Fibroblast of skin of left quadriceps (primary cell): ENCODE measurements at places on chromosomes 16 and 17.

DNA sequence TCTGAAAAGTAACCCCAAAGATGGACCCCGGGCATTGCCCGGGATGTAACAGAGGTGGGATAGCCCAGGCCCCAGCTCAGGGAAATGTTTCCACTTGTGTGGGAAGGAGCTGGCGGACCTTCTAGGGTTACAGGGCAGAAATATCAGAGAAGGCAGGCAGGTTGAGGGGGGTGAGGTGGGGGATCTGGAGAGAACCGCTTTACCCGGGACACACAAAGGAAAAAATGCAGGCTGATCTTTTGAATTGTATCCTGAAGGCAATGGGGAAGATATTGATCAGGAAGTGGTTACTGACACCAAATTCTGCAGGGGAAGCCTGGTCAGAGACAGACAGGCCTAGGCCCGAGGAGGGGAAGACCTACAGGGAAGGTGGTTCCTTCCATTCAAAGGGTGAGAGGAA, 3.5 kb downstream of the SLC47A1 start:
- no peak for DNase-seq

- no peak for DNase-seq
These were observed 49.5 kb upstream of the MEAK7 start for GRCh38 chr16:84553873-84554399.

- DNase-seq, result no peak
These were observed 89.4 kb downstream of the CFDP1 start for GRCh38 chr16:75343941-75344340.

DNA sequence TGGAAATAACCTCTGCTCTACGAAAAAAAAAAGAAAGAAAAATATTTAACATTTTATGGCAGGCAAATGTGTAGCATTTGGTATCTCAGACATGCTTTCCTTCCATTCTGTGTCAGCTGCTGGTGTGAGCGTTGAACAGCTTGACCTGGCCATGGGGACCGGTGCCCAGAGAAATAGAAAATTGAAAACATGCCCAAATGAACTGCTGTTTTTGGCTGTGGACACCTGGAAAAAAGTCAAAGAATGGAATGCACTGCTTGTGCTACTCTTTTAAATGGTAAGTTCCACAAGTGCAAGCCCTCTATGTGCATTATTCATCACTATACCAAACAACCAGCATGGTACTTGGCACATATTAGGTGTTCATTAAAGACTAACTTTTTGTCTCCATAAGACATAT, 127.2 kb downstream of the CDH8 start:
- DNase-seq, result no peak

DNA sequence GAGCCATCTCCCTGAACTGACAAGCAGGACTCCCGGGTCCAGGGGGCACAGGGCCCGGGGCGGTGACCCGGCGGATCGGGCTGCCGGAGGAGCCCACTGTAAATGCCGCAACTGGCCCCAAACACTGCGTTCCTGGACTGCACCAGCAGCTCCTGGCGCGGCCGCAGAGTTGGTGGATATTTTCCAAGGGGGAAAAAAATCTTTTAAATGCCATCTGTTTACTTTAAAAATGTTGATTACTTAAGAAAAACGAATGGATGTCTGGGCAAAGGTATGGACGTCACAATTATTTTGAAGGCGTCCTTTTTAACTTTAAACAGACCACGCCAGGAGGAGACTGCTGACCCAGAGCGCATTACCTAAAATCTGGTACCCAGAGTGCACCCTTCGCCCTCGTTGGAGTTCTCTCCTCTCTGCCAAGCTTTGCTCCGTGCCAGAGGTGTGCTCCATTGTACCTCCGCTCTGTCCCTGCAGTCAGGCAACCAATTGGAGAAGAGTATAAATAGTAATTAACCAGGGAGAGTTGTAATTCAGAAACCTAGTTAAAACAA, 3.4 kb downstream of the HS3ST3B1 start:
- DNase-seq, result no peak

DNA sequence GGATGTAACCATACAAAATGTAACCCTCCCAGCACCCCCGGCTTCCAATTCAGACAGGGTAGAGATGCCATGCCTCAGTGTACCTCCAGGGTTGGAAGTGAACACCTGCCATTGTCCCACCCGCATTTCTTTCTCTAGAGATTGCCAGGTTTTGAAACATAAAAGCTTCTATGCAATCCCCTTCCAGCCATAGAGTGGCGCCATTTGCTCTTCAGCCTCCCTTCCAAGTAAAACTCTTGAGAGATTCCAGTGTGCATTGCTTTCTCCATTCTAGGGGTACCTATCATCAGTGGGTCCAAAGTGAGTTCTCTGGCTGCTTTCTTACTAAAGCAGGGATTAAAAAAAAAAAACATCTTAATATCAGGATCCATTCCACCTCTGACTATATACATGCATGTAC, 133.1 kb upstream of the RPL38 start:
- no peak for DNase-seq

- DNase-seq, result no peak
These were observed 31.2 kb downstream of the NXN start for GRCh38 chr17:948284-948852.

DNA sequence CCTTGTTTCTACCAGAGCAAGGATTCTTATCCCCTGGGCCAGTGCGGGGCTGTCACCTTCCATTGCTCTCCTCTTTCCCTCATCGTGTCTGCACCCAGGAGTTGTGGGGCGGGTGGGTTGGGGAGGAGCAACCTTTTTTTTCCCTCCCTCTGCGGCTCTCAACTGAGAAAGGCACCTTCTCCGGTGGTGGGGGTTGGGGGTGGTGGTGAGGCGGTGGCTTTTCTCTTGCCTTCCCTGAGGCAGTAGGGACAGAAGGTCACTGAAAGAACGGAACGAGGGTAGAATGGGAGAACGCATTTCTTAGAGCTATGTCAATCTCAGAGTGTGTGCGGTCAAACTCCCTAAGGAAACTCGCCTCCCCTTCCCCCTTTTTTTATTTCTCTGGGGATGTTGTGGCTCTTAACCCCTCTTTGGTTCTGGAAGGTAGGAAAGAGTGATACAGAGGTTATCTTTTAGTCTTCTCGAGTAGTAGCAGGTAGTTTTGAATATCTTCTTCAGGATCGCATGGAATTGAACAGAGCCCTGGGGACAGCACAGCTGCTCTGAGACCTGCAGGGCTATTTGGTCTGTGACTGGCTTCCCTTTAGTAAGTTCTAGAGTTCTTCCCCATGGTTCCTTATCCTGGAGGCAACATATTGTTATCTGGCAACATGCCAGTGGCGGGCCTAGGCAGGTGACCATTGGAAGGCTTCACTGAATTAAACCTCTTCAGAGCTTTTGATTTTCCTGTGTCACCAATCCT, 994 bp downstream of the CLTC start:
- DNase-seq, result no peak

- no peak for DNase-seq
These were observed 150.1 kb downstream of the IRF8 start for GRCh38 chr16:86048882-86049585.

DNA sequence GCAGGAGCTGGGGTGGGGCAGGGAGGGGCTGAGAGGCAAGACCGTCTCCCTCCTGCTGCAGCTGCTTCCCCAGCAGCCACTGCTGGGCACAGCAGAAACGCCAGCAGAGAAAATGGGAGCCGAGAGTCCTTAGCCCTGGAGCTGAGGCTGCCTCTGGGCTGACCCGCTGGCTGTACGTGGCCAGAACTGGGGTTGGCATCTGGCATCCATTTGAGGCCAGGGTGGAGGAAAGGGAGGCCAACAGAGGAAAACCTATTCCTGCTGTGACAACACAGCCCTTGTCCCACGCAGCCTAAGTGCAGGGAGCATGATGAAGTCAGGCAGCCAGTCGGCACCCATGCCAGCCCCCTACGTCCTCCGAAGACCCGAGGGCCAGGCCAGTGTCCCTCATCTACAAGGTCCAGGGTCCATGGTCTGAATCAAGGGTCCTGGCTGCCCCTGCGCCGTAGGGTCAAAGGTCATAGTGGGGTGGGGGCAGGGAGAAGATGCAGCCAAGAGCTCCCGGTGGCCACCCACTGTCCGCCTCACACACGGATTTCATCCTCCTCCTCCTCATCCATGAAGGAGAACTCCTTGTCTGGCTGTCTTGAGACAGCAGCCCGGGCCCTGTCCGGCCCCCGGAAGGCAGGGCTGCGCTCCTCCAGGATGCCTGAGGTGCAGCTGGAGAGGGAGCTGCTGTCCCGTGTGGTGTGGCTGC, 23.4 kb upstream of the CPSF4L start:
- no peak for DNase-seq

DNA sequence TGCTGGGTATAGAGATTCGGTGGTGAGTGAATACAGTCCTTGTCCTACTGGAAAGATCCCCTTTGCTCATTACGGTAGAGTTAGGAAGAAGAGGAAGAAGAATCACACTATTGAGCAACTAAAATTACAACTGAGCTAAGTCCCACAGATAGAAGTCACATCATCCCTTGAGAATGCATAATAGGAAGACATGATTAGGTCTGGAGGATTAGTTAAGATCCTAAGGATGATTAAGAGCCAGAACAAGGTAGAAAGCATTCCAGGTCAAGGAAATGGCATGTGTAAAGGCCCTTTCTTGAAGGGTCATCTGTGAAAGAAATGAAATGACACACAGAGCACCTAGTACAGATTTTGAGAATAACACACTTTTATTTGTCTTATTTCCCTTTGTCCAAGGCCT, 503.5 kb downstream of the HAPSTR1 start:
- no peak for DNase-seq

GRCh38 chr17:17929655-17930380, 42.4 kb downstream of the TOM1L2 start:
- no peak for DNase-seq

GRCh38 chr16:24174504-24174903, 81.6 kb upstream of the CACNG3 start:
- DNase-seq, result no peak

DNA sequence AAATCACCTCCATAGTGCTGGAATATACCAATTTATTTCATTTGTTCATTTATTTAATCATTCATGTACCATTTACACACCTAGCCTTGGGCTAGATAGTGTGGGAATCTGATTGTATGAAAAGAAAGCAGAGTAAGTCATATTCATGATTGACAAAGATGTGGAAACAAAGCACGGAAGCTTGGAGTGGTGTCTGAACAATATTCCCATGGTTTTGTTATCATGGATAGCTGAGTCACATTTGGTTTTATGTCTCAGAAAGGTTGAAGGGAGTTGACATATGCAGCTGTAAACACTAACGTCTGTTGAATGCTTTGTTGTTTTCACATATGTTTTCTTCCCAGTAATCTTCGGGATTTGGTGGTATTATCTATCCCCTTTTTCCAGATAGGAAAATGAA, 76.6 kb downstream of the MAP2K4 start:
- DNase-seq, result no peak

DNA sequence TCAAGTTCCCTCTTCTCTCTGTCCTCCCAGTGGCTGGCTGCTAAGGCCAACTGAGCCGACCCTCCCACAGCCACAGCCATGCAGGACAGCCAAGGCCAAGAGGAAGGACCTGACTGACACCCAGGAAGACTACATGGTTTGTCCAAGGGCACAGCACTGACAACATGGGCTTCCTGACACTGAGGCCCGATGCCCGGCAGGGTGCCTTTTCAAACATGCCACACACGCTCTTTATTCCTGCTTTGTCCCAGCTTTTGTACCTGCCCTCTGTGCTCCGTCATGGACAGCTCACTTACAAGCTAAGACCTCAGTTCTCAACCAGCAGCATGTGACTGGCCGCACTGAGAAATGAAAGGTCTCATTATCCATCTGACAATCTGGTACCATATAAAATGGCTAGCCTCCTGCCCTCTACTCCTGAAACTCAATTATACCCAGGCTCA, 45.8 kb downstream of the TEX2 start:
- DNase-seq, result no peak

DNA sequence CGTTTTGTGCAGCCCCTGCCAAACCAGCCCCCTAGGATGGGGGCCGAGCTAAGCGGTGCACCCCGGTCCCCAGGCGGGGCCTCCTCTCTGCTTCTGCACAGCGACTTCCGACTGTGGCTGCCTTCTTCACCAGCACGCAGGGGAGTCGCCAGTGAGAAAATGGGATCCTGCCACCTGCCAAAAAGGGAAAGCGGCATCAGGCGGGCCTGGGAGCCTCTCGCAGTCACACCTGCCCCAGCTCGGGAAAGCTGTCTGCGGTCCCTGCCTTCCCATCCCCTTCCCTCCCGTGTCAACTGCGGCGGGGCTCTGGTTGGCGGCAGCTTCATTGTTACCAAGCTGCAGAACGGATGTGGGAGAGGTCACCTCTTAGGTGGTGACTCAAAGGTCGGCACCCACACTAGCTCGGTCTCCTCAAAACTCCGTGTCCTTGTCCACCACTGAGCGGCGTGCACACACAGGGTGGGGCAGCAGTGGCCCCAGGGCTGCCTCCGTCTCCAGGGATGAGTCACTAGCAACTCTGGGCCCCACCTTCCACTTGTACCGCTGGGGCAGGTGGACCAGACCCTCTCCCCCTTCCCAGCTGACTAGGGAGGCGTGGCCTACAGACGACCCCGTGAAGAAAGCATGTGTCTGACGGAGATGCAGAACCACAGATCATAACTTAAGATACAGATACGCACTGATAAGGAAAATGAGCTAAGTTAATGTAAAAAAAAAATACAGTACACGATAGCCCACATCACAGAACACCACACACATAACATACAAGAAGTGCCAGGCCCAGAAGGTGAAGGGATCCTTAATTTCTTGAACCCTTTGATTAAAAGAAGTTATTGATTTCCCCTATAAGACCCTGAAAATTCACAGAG, 1.5 kb upstream of the PCYT2 start:
- no peak for DNase-seq

- no peak for DNase-seq
These were observed 610 bp downstream of the VPS4A start for GRCh38 chr16:69311533-69312387.

DNA sequence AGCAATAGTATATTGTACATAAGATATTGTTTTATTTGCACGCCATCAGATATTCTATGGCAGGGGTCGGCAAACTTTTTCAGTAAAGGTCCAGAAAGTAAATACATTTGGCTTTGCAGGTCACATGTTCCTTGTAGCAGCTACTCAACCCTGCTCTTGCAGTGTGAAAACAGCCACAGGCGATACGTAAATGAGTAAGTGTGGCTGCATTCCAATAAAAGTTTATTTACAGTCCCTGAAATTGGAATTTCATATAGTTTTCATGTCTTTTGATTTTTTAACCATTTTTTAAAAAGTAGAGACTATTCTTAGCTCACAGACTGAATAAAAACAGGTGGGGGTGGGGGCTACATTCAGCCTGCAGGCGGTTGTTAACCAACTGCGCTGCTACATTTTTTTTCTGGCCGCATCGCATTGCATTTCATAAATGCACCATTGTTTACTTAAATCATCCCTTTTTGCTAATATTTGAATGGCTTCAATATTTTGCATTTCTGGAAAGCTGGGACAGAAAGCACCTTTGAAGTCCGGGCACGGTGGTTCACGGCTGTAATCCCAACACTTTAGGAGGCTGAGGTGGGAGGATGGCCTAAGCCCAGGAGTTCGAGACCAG, 50.5 kb upstream of the HAPSTR1 start:
- no peak for DNase-seq

- DNase-seq, result peak; percentile 48
These were observed 19.5 kb downstream of the PCTP start for GRCh38 chr17:55770196-55770870.

DNA sequence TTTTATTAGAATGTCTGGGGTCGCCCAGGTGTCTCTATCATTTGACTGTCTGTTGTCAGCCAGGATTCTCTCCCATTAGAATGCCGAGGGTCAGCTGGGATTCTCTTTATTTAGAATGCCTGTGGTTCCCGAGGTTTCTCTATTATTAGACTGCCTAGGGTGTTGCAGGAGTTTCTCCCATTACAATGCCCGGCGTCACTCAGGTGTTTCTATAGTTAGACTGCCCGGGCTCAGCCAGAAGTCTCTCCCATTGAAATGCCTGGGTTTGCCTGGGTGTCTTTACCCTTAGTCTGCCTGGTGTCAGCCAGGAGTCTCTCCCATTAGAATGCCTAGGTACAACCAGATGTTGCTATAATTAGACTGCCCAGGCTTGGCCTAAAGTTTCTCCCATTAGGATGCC, 2252.0 kb downstream of the TP53TG3F start:
- no peak for DNase-seq
